ENCODE measurements at places on chromosomes 3 and 15.

DNA sequence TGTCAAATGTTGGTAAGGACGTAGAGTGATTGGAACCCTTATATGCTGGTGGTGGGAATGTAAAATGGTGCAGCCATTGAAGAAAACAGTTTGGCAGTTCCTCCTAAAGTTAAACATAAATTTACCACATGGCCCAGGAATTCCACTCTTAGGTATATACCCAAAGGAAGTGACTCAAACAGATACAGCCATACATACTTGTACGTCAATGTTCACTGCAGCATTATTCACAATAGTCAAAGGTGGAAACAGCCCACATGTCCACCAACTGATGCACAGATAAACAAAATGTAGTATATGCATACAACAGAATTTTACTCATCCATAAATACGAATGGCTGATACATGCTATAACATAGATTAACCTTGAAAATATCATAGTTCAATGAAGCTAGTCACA, 13.2 kb downstream of the CLASP2 start:
- DNase-seq = no peak

DNA sequence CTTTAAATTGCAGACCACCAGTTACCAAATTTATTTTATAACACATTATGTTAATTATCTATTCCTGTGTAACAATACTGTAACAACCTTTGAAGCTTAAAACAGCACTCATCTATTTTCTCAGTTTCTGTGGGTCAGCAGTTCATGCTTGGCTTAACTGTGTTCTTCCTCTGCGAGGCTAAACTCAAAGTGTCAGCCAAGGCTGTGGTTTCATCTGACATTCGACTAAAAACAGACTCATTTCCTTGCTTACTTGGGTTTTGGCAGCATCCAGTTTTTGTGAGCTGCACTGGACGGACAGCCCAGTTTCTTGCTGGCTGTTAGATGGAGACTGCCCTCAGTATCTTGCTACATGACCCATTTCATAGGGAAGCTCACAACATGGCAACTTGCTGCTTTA, 247.3 kb upstream of the KCNH8 start:
- DNase-seq = no peak

DNA sequence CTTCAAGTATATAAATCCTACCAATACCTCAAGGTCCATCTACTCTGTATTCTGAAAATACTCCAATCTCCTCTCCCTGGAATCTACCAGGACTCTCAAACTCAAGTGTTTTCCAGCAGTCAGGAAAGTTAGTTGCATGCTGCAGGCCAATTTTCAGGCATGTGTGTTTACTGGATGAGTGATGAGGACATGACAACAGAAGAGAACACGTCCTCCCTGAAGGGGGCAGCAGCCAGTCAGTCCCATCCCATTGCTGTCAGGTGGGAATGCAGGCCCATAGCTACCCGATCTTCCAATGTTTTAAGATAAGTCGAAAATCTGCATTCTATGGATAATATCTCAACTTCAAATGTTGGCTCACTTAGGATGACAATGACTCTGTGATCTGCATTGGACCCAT, 496.2 kb downstream of the FHIT start:
- no peak for DNase-seq

DNA sequence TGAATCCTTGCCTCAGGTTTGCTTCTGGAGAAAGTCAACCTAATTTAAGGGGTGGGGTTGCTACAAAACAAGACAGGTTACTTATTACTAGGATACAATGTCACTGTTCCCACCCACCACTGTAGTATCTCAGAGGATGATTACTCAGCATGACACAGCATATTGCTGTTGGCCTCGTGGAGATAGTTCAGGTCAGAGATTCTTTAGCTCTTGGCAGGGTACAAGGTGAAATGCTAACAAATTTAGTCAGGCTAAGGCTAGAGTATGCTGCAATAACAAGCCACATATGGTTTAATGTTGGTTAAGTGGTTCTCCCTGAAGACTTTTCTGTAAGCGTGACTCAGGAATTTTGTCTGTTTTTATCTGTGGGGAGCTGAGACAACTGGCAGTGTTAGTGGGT, 161.8 kb downstream of the EDEM1 start:
- DNase-seq = no peak

DNA sequence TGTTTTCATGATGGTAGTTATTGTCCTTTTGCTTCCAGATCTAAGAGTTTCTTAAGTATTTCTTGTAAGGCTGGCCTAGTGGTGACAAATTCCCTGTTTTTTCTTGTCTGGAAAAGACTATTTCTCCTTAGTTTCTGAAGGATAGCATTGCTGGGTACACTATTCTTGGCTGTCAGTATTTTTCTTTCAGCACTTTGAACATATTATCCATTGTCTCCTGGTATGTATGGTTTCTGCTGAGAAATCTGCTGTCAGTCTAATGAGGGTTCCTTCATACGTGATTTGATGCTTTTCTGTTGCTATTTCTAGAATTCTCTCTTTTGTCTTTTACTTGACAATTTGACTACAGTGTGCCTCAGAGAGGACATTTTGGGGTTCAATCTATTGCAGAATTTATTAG, 134.3 kb downstream of the CGGBP1 start:
- DNase-seq = no peak

DNA sequence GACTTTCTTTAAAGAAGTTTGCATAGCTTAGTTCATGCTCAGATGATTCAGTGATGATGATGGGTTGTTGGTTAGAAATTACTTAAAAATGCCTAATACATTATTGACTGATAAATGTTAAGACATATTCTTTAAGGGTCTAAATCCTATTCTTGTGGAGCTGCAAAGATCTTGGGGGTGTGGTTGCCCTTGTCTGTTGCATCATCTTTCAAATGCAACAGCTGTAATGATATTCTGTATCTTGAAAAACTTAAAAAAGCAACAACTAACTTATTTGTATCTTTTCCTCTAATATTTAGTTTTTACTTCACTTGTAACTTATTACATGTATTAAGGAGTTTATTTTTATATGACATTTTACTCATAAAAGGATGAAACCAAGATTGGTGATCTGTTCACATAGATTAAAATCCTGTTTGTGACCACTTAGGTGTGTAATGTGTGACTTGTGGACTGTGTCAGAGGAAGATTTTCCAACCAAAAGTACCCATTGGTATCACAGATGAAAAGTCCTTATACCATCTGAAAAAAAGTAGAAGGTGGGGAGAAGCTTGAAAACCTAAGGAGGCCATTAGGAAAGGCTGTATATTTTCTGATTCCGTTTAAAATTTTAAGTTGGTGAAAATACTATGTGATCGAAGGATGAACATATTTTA, 142.8 kb downstream of the IGF1R start:
- DNase-seq = no peak

- DNase-seq = no peak
These were observed 240.0 kb upstream of the SEMA6D start for GRCh38 chr15:47477341-47477740.

DNA sequence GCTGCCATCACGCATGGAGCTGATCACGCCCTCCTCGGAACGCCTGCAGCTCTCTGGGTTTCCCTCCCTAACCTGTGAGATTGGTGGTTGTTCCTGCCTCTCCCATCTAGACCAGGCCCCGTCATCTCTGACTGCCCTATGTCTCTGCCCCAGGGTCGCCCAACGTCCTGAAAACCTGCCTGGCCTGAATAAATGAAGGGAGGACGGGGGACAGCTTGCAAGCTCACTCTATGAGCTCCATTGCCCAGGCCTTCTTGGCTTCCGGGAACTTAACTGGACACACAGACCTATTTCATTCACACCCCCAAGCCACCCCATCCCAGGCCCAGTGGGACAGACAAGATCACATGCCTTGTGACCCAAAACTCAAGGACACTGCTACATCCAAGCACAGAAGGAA, 274.2 kb downstream of the XXYLT1 start:
- no peak for DNase-seq

- no peak for DNase-seq
These were observed 42.3 kb upstream of the GLCE start for GRCh38 chr15:69118089-69118488.

- no peak for DNase-seq
These were observed 57.4 kb downstream of the UNC13C start for GRCh38 chr15:54035616-54036015.

GRCh38 chr15:61337541-61337940, 108.4 kb upstream of the RORA start:
- DNase-seq = no peak

DNA sequence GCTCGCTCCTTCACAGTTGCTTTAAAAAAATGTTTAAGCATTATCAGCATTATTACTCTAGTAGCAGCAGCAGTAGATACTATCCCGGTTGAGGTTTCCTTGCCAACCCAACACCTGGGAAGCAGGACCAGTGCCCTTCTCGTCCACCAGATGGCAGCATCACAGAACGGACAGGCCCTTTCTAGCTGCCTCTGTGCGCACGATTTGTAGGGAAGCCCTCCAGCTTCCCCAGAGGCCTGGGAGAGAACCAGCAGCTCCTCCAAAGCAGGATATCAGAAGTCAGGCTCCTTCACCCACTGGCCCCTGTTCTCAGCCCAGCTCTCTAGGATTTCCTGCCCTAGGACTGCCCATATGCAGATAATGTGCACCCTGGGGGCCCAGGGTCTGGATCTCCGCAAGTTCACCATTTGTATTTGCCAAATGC, 16.8 kb upstream of the ESYT3 start:
- DNase-seq = peak; percentile 93

DNA sequence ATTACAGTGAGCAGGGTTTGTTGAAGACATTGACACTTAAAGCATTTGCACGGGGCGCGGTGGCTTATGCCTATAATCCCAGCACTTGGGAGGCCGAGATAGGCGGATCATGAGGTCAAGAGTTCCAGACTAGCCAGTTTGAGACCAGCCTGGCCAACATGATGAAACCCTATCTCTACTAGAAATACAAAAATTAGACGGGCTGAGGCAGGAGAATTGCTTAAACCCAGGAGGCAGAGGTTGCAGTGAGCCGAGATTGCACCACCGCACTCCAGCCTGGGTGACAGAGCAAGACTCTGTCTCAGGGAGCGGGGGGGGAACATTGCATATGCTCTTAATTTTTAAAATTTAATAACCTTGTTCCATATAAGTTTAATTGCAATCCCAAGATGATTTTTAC, 11.9 kb downstream of the STT3B start:
- no peak for DNase-seq

DNA sequence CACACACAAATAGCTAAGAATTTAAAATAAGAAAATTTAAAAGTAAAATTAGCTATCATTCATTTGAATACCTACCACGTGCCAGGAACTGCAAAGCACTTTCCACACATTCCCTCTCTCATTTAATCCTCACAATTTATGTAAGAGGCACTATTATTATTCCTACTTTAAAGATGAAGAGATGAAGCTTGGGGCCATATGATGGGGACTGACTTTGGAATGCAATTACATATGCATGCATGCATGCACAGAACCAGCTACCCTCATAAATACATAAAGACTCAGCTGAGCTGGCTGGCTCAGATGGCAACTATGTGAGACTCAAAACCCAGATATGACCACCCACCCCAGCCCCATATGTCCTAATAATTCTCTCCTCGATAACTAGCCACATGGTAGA, 31.7 kb upstream of the THUMPD3 start:
- DNase-seq = no peak

GRCh38 chr15:98513428-98513986, 134.8 kb upstream of the IGF1R start:
- no peak for DNase-seq

- no peak for DNase-seq
These were observed 706.5 kb upstream of the UBE2E2 start for GRCh38 chr3:22496641-22497040.

GRCh38 chr3:53949541-53949940, 57.9 kb upstream of the SELENOK start:
- DNase-seq = no peak

DNA sequence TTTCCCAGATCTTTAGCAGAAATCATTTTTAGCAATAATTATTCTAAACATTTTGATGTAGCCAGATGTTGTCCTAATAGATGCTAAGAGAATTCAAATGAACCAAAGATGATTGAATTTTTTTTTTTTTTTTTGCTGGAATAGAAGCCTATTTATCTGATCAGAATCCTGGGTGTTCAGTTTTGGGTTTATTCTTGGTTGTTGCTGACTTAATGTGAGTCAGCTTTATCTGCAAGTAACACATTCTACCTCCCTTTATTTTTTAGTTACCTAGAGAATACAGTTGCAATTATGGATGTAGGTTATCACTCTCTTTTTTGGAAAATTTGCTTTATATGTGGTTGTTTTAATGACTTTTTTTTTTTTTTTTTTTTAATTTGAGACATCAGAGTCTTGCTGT, 6.4 kb downstream of the CEP97 start:
- DNase-seq = no peak

DNA sequence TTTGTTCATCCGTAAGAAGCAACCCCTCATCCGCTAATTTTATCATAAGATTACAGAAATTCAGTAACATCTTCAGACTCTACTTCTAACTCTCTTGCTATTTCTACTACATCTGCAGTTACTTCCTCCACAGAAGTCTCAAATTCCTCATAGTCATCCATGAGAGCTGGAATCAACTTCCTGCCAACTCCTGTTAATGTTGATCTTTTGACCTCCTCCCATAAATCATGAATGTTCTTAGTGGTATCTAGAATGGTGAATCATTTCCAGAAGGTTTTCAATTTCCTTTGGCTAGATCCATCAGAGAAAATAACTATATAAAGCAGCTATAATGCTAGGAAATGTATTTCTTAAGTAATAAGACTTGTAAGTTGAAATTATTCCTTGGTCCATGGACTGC, 115.1 kb downstream of the TAFA4 start:
- no peak for DNase-seq

DNA sequence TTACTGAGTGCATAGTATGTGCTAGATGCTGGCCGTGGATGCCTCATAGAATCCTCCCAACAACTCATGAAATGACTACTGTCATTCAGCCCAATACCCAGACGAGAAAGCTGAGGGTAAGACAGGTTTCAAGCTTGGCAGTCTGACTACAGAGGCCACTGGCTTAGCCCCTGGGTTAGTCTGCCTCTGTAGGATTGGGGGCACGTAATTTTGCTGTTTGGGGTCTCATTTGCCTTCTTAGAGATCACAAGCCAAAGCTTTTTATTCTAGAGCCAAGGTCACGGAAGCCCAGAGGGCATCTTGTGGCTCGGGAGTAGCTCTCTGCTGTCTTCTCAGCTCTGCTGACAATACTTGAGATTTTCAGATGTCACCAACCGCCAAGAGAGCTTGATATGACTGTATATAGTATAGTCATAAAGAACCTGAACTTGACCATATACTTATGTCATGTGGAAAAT, 1.0 kb upstream of the CCR5 start:
- DNase-seq = no peak

- peak; percentile 15 for DNase-seq
These were observed 1.8 kb downstream of the RBMS3 start for GRCh38 chr3:29282427-29283230.
